Suppressor macrophage (primary cell): ENCODE measurements at places on chromosomes 4 and X.

DNA sequence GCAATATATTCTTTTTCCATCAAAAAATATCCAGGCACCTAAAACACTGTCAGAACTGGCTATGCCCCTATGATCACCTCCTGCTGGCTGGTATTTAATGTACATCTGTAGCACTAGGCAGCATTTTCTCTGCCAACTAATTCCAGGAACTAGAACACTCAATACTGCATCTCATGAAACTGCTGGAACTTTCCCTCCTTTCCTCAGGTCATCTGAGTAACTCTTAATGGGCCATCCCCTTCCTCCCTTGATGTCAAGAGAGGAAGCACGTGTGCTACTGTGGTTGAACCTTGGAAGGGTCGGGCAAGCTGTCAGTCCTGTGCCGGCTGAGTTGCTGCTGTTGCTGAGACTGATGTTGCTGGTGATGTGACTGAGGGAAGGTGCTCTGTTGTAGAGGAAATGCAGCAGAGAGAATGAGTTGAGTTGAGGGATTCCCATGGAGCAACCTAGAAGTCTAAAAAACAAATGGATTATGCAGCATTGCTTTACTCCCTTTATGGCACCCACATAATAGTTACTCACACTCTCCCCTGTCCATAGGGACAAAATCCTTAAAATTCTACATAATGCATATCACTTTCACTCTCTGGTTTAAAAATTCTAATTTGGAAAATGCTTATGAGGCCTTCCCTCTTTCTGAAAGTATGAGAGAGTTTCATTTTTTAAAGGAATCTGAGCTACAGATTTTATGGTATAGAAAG, 39.5 kb downstream of the TMEM165 start:
- DNase-seq: peak; percentile 26

GRCh38 chr4:107780665-107781064, 44.1 kb upstream of the SGMS2 start:
- DNase-seq: no peak

- DNase-seq: no peak
Measured at GRCh38 chr4:40966091-40966490, 216.3 kb downstream of the NSUN7 start.

- DNase-seq: no peak
Measured at GRCh38 chrX:141924293-141924692, 20.6 kb downstream of the MAGEC1 start.

GRCh38 chr4:168882650-168883233, 127.3 kb downstream of the CBR4 start:
- DNase-seq: no peak

DNA sequence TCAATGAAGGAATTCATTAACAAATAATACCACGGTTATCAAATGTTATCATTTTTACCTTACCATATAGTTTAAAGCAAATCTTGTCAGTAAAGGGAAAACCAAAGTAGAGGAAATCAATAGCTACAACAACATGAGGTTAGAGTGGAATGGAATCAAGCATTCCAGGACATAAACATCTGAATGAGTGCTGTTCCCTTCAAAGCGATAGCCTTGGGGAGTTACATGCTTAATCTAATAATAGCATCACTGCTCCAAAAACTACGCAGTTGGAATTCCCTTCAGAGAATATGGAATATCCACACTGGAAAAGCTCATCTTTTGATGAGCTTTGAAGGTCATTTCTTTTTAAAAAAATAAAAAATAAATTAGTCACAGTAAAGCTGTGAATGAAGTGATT, 31.2 kb downstream of the PDE5A start:
- no peak for DNase-seq

DNA sequence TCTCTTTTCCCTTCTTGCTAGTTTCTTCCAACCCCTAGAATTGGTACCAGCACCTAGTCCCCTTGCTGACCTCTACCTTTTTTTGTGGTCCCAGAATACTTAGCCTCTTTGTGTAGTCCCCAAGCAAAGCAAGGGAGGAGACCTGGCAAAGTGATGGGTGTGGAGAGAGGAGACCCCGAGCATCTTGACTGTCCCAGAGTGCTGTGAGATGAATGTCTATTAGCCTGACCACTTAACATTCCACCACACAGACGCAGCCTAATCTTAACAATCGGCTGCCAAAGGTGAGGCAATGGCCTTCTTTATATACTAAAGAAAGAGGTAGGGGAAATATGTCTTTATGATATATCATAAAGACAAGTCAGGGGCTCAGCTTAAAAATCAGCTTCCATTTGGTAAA, 55.9 kb downstream of the TRIM2 start:
- DNase-seq: no peak

DNA sequence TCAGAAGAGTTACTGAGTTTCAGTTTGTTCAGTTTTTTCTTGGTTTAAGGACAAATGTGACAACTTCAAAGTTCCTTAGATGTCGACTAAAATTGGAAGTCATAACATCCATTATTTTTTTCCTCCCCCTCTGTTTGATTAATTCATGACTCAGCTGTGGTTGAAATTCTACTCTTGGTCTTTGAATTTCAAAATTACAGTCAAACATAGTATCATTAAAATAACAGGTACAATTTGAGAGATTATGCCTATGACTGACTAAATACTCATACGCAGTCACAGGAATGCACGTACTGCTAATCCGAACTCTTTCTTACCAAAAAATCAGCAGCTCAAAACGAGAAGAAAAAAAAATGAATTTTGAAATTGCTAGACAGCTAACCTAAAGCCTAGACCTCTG, 1434.8 kb downstream of the RAPGEF2 start:
- no peak for DNase-seq

DNA sequence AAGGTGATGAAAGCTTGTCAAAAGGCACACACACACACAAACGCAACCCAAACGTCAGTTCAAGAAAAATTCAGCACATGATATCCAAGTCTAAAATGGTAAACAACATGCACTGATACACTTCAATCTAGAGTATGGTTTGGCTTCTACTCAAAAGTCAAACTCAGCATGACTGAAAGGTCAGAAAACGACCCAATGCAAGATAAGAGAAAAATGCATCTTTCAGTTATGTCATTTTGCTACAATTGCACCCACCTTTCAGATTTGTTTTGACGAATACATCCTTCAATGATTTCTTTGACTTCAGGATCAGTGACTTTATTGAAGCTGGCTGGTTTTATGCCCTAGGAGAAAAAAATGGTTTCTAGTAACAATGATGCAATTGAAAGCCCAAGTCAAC, 56.3 kb downstream of the WNK3 start:
- DNase-seq: no peak

DNA sequence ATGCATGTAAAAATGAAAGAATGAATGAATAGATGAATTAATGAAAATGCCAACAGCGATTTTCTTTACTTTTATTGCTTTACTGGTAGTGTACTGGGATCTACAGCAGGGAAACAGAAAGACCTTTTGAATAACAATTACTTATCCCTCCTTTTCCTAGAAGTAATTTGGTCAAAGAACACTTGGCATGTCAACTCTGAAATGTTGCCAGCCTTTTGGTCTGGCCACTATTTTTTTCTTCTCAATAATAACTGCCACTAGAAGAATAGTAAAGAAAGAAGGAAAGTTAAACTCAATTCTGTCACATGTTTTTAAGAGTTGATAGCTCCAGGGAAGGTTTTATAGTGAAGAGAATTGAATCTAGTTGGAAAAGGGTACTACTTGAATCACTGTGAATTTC, 52.9 kb downstream of the EPHA5 start:
- DNase-seq: no peak

- no peak for DNase-seq
Measured at GRCh38 chr4:103996637-103997036, 276.9 kb upstream of the TACR3 start.

DNA sequence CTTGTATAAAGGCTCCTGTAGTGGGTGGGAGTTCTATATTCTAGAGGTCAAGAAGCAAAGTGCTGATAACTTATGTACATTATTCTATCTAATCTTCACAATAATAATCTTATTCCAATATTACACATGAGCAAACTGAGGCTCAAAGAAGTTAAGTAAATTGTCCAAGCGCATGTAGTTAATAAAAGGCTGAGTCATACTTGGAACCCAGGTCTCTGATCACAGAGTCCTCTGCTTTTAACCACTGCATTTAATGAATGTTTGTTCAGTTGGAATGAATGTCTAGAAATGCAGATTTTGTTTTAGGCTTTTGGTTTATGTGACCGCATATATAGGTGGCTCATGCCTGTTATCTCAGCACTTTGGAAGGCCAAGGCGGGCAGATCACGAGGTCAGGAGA, 88.4 kb upstream of the PAQR3 start:
- no peak for DNase-seq

GRCh38 chr4:154084864-154085263, 296.0 kb upstream of the SFRP2 start:
- no peak for DNase-seq

DNA sequence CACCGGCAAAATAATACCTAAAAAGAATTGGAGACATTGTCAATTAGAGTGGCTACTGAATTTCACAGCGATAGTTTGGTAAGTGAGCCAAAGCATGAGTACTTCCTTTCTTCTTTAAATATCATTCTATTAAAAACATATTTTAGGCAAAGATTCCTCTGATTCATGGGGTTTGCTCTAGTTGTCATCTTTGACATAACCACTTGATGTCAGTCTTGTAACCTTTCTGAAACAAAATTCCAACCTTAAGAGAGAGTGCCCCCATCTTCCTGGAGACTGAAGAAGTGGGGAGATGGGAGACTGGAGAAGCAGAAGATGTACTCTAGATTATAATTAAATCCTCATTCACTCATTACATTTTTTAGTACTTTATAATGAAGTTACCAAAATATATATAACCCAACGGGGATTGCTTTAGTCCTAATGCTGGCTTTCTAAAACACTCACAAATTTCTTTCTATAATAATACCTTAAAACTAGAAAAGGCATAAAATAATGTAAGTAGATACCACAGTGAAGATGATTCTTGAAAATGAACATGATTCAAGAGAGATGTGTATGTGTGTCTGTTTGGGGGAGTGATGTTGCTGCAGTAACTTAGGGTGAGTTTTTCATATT, 96.4 kb downstream of the EMCN start:
- no peak for DNase-seq

DNA sequence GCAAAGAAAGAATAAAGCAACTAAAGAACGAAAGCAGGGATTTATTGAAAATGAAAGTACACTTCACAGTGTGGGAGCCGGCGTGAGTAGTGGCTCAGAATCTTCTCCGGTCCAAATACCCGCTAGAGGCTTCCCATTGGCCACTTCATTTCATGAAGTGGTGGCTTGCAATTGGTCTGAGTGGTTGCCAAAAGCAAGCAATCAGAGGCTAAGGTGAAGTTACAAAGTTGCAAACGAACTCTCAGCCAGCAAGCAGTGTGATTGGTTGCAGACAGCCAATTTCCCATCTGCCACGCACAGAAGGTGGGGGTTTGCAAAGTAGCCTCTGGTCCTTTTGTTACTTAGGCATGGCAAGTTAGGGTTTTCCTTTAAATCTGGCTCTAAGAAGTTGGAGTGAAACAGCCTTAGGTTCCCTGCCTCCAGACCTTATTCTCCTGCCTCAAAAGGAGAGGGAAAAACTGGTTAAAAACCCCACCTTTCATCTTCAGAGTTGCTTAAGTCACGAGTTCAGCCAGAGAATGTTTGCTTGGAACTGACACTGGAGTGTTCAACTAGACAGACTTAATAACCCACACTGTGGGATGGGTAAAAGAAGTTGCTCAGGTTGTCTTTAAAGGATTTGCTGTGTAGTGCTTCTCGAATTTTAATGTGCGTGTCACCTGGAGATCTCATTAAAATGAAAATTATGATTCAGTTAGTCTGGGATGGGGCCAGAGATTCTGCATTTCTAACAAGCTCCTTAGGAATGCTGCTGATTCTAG, 6.9 kb upstream of the CLOCK start:
- DNase-seq: no peak

- no peak for DNase-seq
Measured at GRCh38 chr4:39062094-39062769, at the start of gene KLHL5. Gene KLHL5 (plus strand): TSS chr4:39062232. CDS start chr4:39062653, 421 bp downstream.

DNA sequence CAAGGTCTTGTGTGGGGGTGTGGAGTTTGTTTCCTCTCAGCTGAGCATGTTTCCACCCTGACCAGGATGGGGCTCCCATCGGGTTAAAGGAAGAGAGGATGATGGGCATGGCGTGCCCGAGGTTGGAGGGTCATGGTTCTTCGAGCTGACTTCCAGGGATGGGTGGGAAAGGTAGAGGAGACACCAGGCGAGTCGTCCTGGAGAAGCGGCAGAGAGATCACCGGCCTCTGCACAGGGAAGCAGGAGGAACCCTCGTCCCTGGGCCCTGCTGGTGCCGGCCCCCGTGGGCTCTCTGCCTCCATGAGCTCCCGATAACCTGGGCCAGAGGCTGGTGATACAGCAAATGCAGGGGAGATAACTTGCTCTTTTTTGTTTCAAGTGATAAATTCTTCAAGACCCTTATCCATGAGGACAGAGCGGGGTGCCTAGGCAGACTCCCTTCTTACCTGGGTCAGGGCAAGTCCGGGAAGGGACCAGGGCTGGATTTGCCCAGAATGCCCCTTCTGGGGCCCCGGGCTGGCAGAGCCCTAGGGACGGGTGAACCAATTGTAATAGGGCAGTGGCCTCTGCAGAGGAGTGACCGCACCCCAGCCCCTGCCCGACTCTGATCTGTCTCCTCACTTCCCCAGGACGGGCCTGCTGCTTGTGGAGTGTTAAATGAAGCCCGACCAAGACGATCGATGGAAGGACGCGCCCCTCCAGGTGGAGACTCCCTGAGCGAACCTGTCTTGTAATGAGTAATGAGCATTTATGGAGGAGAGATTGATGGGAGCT, 63.0 kb downstream of the CPZ start:
- no peak for DNase-seq

DNA sequence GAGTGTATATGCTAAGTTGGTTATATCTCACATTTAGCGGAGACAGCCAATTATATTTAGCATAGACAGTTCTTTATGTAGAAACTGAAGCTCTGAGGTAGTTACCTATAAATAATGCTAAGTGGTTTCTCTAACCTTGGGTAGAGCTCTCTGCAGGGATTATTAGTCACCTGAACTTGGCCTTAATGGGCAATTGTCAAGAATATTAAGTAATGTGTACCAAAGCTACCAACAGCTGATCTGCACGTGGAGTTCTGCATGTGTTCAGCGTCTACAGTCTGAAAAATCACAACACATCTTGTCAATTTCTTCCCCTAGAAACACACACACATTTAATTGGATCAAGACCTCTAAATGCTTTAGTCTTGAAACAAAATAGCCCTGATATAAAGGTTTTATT, 740.6 kb upstream of the FAM241A start:
- no peak for DNase-seq

- DNase-seq: no peak
Measured at GRCh38 chr4:41079881-41080560, 134.3 kb downstream of the APBB2 start.

- no peak for DNase-seq
Measured at GRCh38 chr4:127416115-127416514, 216.6 kb upstream of the INTU start.

- no peak for DNase-seq
Measured at GRCh38 chr4:103108542-103108941, 8.9 kb upstream of the BDH2 start.

GRCh38 chr4:174119830-174120229, 163.6 kb downstream of the FBXO8 start:
- DNase-seq: no peak

- no peak for DNase-seq
Measured at GRCh38 chr4:73614311-73614867, 5.8 kb downstream of the RASSF6 start.
